ENCODE measurements at places on chromosomes 3 and 15.
A peak's percentile ranks its signal among the peaks of the same experiment; 100 is the strongest.

DNA sequence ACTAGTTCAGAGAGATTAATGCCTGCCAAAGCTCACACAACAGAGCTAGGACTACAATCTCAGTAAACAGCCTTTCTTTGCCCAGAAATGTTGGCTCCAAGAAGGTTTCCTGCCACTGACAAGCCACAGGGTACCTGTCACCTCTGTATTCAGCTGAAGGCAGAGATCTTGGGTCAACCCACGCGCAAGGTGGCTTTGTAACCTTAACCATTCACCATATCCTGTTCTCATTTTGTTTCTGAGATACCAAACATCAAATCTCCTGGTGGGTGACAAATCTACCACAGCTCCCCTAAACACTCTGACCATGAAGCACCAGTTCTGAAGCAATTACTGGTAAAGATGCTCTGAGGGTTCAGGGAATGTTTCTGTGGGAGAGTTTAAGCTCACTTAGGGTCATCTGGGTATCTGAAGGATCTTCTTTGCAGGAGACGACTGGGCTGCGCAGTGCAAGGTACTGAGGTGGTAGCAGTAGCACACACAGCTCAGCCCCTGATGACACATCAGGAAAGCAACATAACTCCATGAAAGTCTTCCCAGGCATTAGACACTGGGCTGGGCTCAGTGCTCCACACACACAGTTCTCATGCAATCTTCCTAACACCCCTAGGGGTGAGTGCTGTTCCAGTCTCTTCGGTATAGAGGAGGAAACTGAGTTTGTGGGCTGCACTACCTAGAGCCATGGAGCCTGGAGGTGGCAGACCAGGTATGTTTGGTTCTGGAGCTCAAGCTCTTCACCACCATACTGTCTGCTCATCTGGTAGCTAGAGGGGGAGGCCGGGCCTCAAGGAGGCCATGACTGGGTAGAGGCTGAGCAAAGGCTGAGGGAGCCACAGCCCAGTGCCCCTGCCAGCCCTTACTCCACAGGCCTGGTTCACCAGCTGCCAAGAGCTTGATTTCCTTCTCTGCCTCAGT is 7.7 kb downstream of the CXCR6 start:
- DNase-seq, result no peak

DNA sequence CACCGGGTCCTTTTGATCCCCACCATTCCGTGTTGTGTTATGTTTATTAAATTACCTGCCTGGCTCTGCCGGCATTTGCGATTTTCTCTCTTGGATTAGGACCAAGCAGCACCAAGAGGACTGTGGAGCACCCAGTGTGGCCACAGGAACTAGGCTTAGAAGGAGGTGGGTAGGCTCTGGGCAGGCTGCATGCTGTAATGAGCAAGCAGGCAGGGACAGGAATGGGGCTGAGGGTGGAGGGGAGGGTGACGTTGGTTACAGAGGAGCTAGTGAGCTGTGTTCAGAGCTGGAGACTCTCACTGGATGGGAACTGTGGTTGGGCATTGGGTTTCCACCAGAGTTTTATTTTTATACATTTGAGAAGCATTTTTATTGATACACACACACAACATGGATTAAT is 7.9 kb upstream of the SCN5A start:
- no peak for DNase-seq

DNA sequence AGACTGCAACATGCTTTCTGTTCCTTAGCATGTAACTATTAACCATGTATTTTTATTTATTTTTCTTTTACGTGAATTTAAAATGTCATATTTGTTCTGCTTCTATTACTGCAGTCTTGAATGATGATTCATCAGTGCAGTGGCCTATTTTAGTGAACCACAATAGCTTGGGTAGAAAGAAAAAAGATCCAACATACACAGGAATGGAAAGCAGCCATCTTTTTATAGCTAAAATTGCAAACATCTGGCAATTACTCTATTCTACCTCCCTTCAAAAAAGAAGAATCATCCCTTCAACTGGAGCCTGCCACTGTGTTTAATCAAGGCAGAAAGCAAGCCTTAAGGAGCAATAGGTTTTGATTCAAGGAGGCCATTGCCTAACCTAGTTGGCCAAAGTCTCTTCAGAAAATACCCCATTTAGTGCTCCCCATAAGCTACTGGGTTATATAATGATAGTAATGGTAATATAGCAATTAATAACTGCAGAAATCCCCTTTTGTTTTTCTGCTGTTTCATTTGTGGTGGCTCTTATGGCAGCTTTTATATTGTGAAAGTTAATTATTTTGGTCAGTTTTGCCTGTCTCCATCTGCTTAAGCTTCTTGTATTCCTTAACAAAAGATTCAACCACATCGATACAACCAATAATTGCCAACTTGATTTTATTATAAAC is 267.3 kb downstream of the LPP start:
- DNase-seq, result no peak

GRCh38 chr15:52284164-52284563 is 11.4 kb downstream of the MYO5C start:
- peak; percentile 61 for DNase-seq
